ENCODE measurements at places on chromosomes 5 and 9.

GRCh38 chr9:116323012-116323411 is 169.4 kb downstream of the PAPPA start:
- H3K36me3 ChIP-seq: peaks cover 3% of the 10 kb centered on the region
- no peaks in the 10 kb centered on the region for H3K27me3 ChIP-seq
- H3K4me3 ChIP-seq: no peak overlapping the region
- DNase-seq: no peak
- H3K4me1 ChIP-seq: no peaks in the 10 kb centered on the region
- H3K27ac ChIP-seq: no peak overlapping the region

DNA sequence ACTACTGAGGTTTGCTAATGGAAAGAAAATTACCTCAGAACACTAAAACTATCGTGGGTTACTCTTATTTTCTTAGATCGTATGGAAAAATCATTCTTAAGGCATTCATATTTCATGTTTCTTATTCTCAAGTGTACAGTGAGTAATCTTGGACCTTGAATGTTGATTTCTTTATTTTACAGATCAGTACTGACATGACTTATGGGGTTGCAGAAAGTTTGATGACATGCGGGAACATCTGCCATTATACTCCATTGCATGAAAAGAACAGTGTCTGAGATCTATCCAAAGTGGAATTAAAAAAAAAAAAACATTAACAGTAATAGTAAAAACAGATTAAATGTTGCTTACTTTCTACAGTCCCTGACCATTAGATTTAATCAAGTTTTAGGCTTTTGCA is 1290.2 kb upstream of the WWC1 start:
- H3K36me3 ChIP-seq: no peaks in the 10 kb centered on the region
- H3K27me3 ChIP-seq: no peaks in the 10 kb centered on the region
- no peaks in the 10 kb centered on the region for H3K4me1 ChIP-seq
- no peak overlapping the region for H3K4me3 ChIP-seq

- H3K27ac ChIP-seq: no peak overlapping the region
- no peaks in the 10 kb centered on the region for H3K4me1 ChIP-seq
- DNase-seq: no peak
Measured at GRCh38 chr5:9895302-9895645, 265.1 kb upstream of the TAS2R1 start.

- peaks cover 33% of the 10 kb centered on the region for H3K36me3 ChIP-seq
- H3K27me3 ChIP-seq: no peaks in the 10 kb centered on the region
- no peak overlapping the region for H3K4me3 ChIP-seq
- H3K27ac ChIP-seq: no peak overlapping the region
Measured at GRCh38 chr5:109359642-109360041, 50.1 kb downstream of the PJA2 start.

DNA sequence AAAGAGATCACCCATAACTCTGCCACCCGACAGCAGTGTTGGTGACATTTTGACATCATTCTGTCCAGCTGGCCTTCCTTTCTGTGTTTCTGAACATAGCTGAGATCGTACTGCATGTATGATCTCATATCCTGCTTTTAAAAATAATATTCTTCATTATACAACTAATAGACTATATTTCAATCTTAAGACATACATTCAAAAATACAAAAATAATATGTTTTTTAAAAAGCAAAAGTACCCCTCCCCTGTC is 47.7 kb upstream of the RPL26L1 start:
- H3K4me1 ChIP-seq: peaks cover 5% of the 10 kb centered on the region
- no peaks in the 10 kb centered on the region for H3K27me3 ChIP-seq
- DNase-seq: no peak

- H3K27me3 ChIP-seq: no peaks in the 10 kb centered on the region
- H3K4me1 ChIP-seq: no peaks in the 10 kb centered on the region
- DNase-seq: no peak
- no peak overlapping the region for H3K27ac ChIP-seq
- H3K36me3 ChIP-seq: no peaks in the 10 kb centered on the region
Measured at GRCh38 chr5:33257807-33258429, 182.8 kb upstream of the TARS1 start.

Measured in central memory CD8-positive, alpha-beta T cell (primary cell).